ENCODE measurements at places on chromosomes 7 and 10. TPM values are rescaled to one million over a fixed set of nuclear protein-coding genes. Genes with fewer than 3 reads are reported as not detected.

Gene CTNNA3
- not detected for total RNA-seq

Gene DNAJC30
- 0.72 TPM for total RNA-seq

Gene GJD4
- total RNA-seq, result not detected

Gene NXPH1
- not detected for total RNA-seq

Gene PALD1
- 0.21 TPM for total RNA-seq

Gene LANCL2
- total RNA-seq, result 12.8 TPM

Gene KAZALD1
- 0.64 TPM for total RNA-seq

Gene MMP21
- total RNA-seq, result not detected

Gene CROT
- total RNA-seq, result 13.0 TPM

Gene VKORC1L1
- total RNA-seq, result 15.1 TPM

Gene LRRC18
- not detected for total RNA-seq

Gene PNLIP
- total RNA-seq, result not detected

Gene HABP2
- not detected for total RNA-seq

Gene KIAA1217
- 7.7 TPM for total RNA-seq

All from tracheal epithelial cell (primary cell).